ENCODE measurements at places on chromosomes 13 and 19.

GRCh38 chr19:41218615-41219507 lies at the start of gene AXL:
Gene AXL, plus strand, starts transcription at chr19:41219223. Its CDS starts 170 bp downstream, at chr19:41219393.
- DNase-seq = no peak

GRCh38 chr13:101835920-101836319 lies 383.4 kb downstream of the ITGBL1 start:
- DNase-seq = no peak

DNA sequence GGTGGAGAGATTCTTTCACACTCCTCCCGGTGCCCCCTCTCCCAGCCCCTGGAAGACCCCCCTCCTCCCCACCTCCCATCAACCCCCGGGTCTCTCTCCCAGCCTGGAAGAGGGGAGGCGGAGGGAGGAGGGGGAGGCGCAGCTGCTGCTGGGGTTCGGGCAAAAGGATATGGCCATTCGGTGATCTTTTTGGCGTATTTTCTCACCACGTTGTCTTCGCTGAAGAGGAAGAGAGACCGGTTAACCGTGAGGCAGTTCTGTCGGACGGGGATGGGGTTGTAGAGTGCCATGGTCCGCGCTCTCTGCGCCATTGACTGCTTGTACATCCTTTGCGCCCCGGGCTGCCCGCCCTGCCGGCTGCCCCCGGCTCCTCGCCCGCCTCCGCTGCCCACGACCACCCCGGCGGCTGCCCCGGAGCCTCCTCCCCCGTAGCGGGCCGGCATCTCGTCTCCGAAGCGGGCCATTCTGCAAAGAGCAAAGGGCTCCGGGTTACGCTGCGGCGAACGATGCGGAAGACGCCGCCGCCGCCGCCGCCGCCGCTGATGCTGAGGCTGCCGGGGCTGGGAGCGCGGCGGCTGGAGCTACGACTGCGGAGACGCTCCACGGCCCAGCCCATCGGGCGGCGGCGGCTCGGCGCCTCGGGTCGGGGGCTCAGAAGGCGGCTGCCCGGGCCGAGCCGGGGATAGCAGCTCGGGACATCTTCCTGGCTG lies 363 bp downstream of the CACNA1A start:
- DNase-seq = peak; percentile 16

DNA sequence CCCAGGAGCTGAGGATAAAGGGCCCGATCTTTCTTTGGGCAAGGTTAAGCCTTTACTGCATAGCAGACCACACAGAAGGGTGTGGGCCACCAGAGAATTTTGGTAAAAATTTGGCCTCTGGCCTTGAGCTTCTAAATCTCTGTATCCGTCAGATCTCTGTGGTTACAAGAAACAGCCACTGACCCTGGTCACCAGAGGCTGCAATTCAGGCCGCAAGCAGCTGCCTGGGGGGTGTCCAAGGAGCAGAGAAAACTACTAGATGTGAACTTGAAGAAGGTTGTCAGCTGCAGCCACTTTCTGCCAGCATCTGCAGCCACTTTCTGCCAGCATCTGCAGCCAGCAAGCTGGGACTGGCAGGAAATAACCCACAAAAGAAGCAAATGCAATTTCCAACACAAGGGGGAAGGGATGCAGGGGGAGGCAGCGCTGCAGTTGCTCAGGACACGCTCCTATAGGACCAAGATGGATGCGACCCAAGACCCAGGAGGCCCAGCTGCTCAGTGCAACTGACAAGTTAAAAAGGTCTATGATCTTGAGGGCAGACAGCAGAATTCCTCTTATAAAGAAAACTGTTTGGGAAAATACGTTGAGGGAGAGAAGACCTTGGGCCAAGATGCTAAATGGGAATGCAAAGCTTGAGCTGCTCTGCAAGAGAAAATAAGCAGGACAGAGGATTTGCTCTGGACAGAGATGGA lies 8.4 kb upstream of the CEACAM19 start:
- no peak for DNase-seq

- peak; percentile 34 for DNase-seq
These were observed 1.8 kb downstream of the GADD45B start for GRCh38 chr19:2477732-2478191.

DNA sequence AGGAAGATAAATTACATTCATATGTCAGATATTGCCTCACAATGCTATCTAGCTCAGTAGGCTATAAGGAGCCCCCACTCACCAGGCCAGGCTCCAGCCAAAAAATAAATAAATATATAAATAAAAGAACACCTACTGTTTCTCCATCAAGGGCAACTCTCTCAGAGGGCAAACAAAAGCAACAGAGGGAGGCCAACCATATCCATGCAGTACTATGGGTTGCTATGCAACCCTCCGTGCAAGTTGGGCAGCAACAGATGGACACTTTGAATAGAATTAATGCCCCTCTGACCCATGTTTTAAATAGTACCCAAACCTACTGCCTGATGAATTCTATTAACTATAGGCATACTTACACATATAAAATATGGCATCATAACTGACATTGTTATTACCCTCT lies 279.8 kb upstream of the EDNRB start:
- no peak for DNase-seq

DNA sequence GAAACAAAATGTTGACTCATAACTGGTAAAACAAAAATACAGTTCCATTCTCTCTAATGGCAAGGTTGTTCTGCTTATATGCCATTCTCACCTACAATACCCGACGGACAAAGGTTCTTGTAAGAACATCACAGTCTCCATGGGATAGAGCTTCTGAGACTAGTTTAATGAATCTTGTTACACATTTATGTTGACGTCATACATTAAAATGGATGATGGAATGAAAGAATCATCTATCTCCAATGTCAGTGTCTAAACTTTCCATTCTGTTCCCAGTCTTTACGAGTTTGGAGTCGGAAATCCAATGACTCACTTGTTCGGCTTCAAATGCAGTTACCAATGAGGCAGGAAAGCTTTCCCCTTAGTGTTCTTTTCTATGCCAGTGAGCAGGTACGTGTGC lies 17.7 kb downstream of the ZNF160 start:
- DNase-seq = no peak

DNA sequence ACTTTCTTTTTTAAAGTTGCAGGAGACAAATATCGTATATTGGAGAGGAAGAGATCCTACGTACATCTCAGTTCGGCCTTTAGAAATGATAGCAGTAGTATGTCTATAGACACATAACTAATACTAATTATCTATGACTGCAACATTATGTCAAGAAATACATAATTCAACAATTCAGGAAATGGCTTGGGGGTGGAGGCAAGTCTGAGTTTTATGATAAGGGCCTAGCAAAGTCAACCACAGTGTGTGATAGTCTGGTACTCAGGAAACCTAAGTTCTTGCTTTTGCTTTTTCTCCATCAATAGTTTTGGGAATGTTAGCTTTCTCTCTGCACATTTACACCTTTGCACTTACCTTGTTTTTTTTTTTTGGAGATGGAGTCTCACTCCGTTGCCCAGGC lies 27.5 kb upstream of the OBI1 start:
- DNase-seq = no peak

DNA sequence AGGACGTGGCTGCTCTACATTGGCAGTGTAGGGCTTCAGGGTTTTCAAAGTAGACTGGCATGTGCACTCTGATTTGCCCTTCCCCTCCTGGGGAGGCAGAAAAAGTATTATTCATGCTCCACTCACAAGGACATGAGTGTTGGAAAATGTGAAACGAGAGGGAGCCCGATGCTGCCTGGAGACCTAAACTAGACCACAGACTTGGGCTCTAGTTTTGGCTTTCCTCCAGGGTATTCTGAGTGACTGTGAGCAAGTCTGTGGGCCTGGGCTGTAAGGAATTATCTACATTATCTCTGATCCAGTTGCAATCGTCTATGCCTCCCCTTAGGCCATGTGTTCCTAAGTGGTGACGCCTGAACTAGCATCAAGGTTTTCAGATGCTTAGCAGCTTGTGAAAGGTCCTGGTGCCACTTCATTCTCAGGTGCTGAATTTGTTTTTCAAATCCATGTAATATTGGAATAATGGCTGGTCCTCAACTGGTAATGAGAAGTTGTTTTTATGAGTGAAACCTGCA lies 55.0 kb downstream of the MRPL57 start:
- no peak for DNase-seq

- no peak for DNase-seq
These were observed 46.7 kb upstream of the POSTN start for GRCh38 chr13:37645181-37645740.

DNA sequence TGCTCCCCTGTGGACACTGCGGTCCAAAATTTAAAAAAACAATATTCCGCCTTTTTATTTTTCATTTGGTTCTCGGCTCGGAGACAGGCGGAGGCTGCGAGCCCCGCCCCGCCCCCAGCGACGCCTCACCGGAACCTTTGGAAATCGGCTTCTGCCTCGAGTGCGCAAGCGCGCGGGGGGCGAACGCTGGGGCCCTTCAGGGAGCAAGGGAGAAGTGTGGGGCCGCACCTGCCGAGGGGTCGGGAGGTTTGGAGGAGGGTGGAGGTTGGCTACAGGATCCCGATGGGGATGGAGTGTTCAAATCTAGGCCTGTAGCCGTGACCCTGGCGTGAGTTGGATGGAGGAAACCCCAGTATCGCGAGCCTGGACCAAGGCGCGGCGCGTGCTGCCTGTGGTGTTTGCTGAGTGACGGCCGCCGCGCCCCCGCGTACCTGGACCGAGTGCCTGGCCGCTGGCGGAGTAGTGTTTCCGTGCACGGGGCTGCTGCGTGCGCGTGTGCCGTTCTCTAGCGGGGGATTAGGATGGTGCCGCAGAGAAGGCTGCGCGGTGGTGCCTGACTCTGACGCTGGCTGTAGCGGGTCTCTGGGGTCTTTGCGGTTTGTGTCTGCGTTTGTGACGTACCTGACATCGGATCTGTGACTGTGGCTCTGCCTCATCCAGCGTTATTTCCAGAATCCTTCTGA lies 565 bp upstream of the ZFP30 start:
- peak; percentile 62 for DNase-seq

DNA sequence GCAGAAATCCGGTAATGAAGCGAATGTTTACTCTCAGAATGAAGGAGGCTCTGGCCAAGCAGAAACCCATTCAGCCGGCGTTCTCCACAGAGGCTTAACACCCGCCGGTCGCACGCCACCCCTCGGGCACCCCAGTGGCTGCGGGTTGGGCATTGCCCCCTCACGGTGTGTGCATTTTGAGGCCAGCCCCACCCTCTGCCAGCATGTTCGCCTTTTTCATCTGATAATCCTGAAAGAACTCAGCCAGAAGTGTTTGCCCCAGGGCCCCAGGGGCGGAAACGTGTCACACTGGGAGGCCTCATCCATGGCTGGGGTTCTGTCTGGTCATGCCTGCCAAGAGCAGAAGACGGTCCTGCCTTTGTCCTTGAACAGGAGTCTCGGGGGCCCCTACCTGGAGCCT lies 34.2 kb downstream of the COMP start:
- DNase-seq = no peak

GRCh38 chr19:47618771-47619170 lies 9.8 kb downstream of the BICRA start:
- DNase-seq = no peak

GRCh38 chr13:24068472-24068871 lies 92.0 kb upstream of the SPATA13 start:
- DNase-seq = no peak

- no peak for DNase-seq
These were observed 1.5 kb downstream of the GPC6 start for GRCh38 chr13:93227878-93228642.

- no peak for DNase-seq
These were observed 3.1 kb downstream of the ZNF69 start for GRCh38 chr19:11890634-11891033.

GRCh38 chr19:41414461-41414860 lies 12.7 kb downstream of the B3GNT8 start:
- DNase-seq = no peak

- DNase-seq = no peak
These were observed 15.8 kb downstream of the TECR start for GRCh38 chr19:14544977-14545715.

- DNase-seq = no peak
These were observed 290.2 kb downstream of the IRS2 start for GRCh38 chr13:109496216-109496615.

DNA sequence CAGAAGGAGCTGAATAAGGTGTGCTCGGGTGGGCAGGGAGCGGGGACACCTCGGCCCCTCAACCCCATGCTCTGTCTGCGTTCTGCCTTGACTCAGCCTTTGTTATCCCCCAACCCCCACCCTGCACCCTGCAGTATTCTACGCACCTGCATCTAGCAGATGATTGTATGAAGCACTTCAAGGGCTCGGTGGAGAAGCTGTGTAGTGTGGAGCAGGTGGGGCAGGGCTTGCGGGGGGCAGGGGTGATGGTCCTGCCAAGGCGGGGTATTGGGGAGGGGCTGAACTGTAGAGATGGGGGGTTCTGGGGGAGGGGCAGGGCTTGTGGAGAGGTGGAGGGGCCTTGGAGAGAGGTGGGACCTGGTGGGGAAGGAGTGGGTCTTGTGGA lies 6.1 kb downstream of the STXBP2 start:
- no peak for DNase-seq

DNA sequence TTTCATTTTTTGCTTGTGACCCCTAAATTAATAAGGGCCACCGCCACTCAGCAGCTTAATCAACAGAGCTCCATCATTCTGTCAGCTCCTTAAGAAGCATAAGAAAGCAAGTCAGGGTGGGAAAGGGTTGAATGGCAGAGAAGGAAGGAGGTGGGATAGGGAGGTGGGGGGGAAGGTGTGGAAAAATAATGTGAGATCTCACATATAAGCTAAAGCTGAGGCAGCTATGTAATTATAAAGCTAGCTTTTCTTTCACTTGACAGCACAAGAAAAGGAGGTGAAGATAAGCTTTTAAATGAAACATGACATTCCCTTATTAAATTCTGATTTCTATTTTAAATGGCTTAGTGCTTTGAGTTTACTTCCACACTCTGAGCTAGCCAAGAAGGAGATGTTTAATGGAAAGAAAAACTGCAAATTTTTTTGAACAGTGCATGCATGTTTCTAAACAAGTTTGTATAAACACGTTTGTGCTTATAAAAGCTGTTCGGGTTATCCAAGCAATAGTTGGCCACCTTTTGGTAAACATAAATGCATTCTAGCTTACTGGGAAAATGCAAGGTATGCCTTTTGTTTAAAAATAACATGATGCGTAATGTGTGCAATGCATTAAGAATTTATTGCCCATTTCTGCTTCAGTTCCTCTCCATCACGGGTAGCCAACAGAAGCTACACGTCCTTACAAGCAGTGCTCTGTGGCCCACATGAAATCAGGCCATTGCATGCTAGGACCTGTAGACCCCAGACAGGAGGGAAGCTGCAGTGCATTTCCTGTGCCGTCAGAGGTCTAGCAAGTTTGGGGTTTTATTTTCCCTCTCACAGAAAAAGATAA lies 96.2 kb downstream of the LHFPL6 start:
- DNase-seq = no peak

DNA sequence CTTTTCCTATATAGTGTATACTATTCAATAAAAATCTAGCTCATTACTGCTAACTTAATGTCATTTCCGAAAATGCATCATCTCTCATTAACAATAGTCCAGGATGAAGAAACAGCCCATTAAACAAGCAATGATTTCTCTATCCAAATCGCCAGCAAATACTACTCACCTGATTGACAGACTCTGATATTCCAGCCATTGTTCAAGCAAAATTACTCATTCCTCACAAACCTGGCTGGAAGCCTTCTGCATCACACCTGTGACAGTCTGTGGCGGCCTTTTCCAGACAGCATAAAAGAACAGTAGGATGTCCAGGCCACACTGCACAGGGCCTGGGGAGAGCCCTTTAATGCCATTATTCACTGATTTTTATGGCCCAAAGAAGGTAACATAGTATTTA lies 115.9 kb downstream of the ABCC4 start:
- no peak for DNase-seq

- no peak for DNase-seq
These were observed 53.7 kb downstream of the RAB20 start for GRCh38 chr13:110507678-110508381.

GRCh38 chr13:112651311-112651710 lies 38.5 kb upstream of the ATP11A start:
- no peak for DNase-seq

- DNase-seq = no peak
These were observed 84.2 kb downstream of the TNFRSF19 start for GRCh38 chr13:23654111-23655110.

- no peak for DNase-seq
These were observed 22.4 kb downstream of the MAU2 start for GRCh38 chr19:19343016-19343362.
